ENCODE measurements at places on chromosomes 11 and 22.
A peak's percentile ranks its signal among the peaks of the same experiment; 100 is the strongest.

- no peak for DNase-seq
These were observed 345.0 kb downstream of the CTTN start for GRCh38 chr11:70743329-70743728.

- no peak for DNase-seq
These were observed 28.3 kb downstream of the MUC6 start for GRCh38 chr11:1008001-1008802.

GRCh38 chr11:65392186-65392829 lies 5.9 kb downstream of the FRMD8 start:
- no peak for DNase-seq

DNA sequence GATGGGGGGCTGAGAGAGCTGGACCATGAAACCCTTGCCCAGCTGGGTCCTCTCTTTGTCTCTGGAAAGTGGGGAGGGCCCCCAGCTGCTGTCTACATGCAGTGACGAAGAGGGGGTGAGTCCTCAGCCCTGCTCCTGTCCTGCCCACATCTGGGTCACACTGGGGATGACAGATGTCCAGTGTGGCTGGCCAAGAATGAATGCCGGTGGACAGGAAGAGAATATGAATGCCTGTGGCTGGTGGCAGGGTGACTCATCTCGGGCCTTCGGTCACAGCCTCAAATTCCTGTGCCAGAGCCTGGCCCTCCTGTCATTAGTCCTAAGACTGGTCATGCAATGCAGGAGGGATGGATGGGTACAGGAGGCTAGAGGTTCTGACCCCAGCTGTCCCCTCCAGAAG lies 2.2 kb upstream of the PNPLA3 start:
- no peak for DNase-seq

GRCh38 chr11:126480410-126481302 lies 125.2 kb downstream of the ST3GAL4 start:
- DNase-seq: peak; percentile 26

DNA sequence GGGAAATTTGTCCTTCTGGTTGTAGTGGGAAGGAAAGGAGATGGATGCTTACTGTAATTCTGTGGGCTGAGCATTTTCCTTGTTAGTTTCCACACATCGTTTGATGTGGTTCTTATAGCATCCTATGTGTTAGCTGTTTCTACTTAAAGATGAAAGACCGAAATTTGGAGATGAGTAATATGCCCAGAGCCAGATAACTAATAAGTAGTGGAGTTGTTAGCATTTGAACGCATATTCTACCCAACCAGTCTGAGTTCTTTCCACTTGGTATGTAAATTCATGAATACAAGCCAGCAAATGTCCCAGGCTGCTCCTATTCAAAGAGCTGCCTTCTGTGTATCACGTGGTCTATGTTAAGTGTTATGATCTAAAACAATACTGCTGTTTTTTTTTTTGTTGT lies 14.6 kb downstream of the SPECC1L start:
- DNase-seq: no peak

DNA sequence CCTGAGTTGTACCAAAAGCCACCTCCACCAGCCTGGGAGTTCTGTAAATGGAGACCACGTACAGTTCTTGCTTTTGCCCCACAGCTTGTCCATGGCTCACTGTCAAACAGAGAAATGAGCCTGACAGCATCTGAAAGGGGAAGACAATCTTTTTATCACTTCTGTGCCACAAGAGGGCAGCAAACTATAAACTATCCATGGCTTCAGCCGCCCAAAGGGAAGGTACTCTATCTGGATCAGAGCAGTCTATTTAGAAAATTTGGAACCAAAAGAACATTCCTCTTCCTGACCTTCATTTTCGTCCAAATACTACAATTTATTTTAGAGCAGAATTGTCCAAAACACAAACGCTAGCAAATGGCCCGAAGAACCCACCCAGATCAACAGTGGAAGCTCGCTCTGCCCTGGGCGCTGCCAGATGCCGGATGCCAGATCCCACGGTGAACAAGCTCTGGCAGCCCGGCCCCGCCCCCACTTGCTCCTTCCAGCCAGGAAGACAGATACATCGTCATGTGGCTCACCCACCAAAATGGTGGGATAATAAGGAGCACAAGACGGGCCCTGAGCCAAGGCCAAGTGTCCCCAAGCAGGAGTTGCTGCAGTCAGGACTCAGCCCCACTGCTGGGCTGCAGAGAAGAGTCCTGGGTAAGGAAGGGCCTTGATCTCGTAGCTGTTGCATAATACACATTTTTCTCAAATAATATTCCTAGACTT lies 23.9 kb upstream of the SCGB1A1 start:
- DNase-seq: no peak

GRCh38 chr22:29216011-29216872 lies 10.5 kb downstream of the EMID1 start:
- DNase-seq: no peak

- DNase-seq: no peak
These were observed 45.0 kb downstream of the TEAD1 start for GRCh38 chr11:12719221-12719620.

DNA sequence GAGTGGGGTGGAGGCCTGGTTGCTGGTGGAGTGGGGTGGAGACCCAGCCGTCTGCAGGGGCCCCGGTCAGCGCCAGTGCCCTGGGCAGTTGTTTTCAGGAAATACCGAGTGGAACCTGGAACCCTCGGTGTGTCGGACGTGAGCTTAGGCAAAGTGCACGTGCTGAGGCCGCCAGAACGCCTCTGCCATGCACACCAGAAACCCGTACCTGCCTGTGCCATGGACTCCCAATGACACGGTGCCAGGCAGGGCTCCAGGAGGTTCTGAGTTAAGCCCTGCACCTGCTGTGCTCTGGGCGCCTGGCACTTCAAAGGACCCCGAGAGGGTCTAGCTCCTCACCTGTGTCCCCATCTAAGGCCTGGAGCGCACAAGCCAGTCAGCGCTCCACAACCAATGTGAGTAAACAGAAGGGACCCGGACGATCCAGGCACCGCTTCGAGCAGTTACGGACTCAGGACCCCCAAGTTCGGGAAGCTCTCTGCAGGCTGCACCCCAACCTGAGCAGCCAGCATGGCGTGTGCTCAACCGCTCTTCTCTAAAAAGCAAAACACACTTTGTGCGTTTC lies 12.3 kb downstream of the TOLLIP start:
- no peak for DNase-seq

DNA sequence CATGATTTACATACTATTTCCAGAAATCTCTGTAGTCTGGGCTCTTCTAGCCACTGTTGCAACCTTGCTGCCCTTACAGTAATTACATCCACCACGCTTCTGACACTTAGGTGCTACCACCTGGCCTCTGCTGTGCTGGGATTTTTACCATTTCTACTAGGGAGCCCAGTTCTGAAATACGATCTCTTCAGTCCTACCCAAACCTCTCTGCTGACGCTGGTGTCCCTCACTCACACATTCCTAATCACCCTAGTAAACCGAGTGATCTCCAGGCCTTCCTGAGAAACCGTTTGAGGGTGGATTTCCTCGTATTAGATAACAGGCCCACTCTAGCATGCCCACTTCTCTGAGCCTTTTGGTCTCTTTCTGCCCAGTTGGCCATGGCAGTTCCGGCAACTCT lies 588.9 kb upstream of the CADM1 start:
- DNase-seq: no peak

- DNase-seq: no peak
These were observed 424 bp upstream of the ADORA2A start for GRCh38 chr22:24426851-24427499.

DNA sequence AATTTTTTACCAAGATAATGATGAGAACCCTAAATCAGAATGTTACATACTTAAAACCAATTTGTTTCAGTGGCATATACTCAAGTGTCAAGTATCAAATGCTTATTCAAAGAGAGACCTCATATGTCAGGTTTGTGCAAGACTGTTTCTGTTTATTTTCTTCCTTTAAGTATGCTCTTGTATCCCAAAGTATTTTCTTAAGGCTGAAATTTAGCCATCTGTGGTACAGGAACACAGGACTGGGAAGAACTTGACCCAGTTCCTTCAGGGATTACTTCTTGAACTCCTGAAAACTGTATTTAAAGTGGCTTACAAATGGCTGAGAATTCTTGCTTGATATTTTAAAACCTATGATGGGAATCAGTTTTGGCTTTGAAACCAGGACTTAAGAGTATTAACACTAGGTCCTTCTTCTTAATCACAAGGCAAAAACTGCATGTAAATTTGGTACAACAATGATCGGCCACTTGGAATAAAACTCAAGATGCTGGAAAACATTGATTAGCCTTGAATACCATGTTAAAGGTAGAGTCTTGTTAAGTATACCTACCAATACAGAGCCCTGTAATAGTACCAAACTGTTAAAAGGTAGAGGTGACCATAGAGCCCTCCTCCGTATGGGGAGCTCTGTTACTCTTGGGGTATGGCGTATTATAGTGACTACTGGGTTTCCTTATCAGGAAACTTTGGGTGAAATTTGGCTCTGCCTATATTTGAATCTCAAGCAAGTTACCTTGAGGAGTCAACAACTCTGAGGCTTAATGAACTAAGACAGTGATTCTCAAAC lies 95.9 kb downstream of the BLID start:
- no peak for DNase-seq

GRCh38 chr11:106974831-106975230 lies 43.4 kb downstream of the GUCY1A2 start:
- DNase-seq: no peak

DNA sequence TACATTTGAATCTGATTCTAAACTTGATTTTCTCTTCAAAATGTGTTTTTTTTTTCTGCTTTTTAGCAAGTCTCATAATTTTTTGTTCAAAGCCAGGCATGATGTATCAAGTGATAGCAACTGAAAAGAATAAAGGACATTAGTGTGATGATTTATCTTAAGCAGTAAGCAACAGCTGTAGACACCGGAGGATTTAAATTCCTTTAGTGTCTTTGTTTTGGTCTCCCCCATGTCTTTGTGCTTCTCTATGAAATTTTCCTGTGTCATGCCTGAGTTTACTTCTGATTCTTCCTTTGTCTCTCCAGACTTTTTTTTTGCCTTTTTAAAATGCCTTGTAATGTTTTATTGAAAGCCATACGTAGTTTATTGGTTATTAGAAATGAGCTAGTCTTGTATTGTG lies 934.2 kb upstream of the RAG2 start:
- no peak for DNase-seq

DNA sequence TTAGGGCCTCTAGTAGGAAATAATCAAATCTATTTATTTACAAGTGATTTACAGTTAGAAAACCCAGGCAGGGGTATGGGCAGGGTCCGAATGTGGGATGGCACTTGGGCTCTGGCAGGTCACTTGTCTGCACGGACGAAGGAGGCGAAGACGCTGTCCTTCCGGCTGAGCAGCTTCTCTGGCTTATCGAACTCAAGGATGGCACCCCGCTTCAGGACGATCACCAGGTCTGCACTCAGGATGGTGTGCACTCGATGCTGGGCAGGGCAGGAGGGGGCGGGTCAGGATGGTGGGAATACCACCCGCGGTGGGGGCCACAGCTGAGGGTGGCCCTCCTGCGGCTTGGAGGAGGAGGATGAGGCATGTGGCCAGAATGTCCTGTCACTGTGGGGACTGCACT lies 4.4 kb upstream of the KCNJ11 start:
- DNase-seq: no peak

- no peak for DNase-seq
These were observed 5.0 kb upstream of the NTM start for GRCh38 chr11:131365329-131365930.

DNA sequence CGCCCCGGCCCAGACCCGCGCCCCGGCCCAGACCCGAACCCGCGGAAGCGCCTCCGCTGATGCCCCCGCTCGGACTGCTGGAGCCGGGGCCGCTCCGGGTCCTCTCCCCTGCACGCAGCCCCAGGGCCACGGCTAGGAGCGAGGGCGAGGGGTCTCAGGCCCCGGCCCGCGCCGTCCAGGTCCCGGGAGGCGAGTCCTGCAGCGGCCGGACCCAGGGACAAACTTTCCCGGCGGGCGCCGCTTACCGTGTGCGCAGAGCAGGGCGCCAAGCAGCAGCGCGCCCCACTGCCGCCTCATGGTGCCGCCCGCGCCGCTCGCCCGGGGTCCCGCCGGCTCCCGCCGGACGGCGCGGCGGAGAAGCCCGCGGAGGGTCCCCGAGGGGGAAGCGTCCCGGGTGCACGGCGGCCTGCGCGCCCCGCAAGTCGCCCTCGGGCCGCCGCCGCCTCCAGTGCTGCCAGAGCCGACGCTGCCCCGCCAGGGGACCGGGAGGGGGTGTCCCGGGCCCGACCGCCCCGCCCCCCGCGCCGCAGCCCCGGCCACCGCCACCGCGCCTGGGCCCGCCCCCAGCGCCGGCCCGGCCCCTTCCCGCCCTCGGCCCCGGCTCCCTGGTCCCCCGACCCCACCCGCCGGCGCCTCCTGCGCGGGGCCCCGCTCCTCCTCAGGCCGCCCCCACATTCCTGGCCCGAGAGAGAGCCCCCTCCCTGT lies at the start of gene LRP4:
LRP4 (minus strand) TSS at position 468 of the 705 bp plus-strand sequence; CDS start at position 297, 171 bp downstream.
- no peak for DNase-seq

DNA sequence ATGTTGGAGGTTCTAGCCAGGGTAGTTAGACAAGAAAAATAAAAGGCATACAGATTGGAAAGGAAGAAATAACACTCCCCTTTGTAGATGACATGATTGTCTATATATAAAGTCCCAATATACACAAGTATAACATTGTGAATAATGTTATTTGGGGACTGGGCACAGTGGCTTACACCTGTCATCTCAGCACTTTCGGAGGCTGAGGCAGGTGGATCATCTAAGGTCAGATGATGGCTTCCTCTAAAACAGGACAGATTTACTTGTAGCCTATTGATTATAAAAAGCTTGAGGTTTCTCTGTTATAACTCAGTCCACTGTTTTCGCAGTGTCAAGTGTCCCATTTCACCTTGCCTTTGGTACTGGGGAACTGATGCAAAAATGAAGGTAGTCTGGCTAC lies 19.6 kb downstream of the ATM start:
- no peak for DNase-seq

- no peak for DNase-seq
These were observed 7.9 kb downstream of the MRPL16 start for GRCh38 chr11:59802639-59803176.

- DNase-seq: no peak
These were observed 1.4 kb downstream of the VPREB1 start for GRCh38 chr22:22245935-22246525.

DNA sequence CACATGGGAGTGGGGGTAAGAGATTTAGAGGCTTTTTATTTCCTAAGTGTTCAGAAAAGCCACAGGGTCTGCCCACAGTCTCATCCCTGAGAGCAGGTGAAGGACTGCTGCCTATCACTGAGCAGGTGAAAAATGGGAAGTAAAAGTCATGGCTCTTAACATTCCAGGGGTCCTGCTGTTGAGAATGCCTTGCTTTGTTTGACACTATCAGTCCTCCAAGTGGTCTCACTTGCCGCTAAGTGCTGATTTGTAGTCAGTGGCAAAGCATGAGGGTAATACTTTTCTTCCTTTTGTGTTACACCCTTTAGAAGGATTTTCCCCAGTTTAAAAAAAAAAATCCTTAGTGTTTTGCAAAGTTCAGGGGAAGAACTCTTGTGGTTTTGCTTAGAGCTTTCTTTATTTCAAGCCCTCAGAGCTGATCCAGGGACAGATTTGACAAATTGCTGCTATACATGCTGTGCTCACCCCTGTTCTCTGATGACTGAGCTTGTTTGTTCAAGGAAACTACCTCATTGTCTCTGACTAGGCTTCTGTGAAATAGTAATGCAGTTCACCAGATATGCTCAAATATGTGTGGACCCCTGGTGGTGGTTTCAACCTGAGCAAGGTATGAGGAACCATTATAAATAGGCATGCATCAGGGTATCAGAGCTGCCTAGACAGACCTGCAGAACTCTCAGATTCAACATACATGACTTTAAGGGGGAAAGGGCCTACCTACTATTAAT lies 141.0 kb downstream of the ARHGAP42 start:
- no peak for DNase-seq

All from stimulated activated CD4-positive, alpha-beta T cell treated with anti-CD3 and anti-CD28 coated beads, Interleukin-1b, Interleukin-23, amount 100 ng/mL, for 1 hour (primary cell).